ENCODE measurements at places on chromosomes 1 and 21. TPM values are rescaled to one million over a fixed set of nuclear protein-coding genes. Genes with fewer than 3 reads are reported as not detected.

Gene ATAD3B
- 9.8 TPM for total RNA-seq

Gene ADCY10
- total RNA-seq, result 0.33 TPM

Gene NBPF8
- total RNA-seq, result 20.4 TPM

Gene LCE2B
- total RNA-seq, result not detected

DNA sequence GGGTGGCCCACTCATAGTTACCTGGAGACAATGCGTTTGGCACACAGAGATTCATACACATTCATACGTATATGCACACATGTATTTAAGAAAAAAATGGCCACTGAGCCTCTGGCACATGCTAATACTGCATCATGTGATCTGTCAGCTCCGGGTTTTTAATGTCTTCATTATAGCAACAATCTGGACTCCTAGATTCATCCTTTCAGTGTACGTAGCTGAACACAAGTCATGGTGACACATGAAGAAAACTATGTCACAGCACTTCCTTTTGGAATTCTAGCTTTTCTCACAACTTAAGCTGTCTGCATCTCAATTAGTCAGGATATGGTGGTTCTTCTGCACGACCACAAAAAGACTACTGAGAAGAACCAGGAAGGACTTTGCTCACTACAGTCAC is 24.7 kb downstream of the HSF2BP start:
- no peak overlapping the region for H3K4me3 ChIP-seq
- H3K36me3 ChIP-seq, result peaks cover 11% of the 10 kb centered on the region
- H3K4me1 ChIP-seq, result no peaks in the 10 kb centered on the region

- H3K4me1 ChIP-seq, result no peaks in the 10 kb centered on the region
- no peak for DNase-seq
Observed at GRCh38 chr1:209531006-209531405, 52.5 kb upstream of the CAMK1G start.

- peaks cover 27% of the 10 kb centered on the region for H3K4me1 ChIP-seq
- no peak overlapping the region for H3K27ac ChIP-seq
- no peaks in the 10 kb centered on the region for H3K36me3 ChIP-seq
- DNase-seq, result no peak
Observed at GRCh38 chr21:42107177-42107880, 36.2 kb downstream of the UMODL1 start.

- no peaks in the 10 kb centered on the region for H3K27me3 ChIP-seq
- H3K27ac ChIP-seq, result no peak overlapping the region
- peaks cover 4% of the 10 kb centered on the region for H3K36me3 ChIP-seq
- no peak overlapping the region for H3K4me3 ChIP-seq
- H3K4me1 ChIP-seq, result peaks cover 9% of the 10 kb centered on the region
Observed at GRCh38 chr1:40050863-40051262, 10.3 kb downstream of the CAP1 start.

DNA sequence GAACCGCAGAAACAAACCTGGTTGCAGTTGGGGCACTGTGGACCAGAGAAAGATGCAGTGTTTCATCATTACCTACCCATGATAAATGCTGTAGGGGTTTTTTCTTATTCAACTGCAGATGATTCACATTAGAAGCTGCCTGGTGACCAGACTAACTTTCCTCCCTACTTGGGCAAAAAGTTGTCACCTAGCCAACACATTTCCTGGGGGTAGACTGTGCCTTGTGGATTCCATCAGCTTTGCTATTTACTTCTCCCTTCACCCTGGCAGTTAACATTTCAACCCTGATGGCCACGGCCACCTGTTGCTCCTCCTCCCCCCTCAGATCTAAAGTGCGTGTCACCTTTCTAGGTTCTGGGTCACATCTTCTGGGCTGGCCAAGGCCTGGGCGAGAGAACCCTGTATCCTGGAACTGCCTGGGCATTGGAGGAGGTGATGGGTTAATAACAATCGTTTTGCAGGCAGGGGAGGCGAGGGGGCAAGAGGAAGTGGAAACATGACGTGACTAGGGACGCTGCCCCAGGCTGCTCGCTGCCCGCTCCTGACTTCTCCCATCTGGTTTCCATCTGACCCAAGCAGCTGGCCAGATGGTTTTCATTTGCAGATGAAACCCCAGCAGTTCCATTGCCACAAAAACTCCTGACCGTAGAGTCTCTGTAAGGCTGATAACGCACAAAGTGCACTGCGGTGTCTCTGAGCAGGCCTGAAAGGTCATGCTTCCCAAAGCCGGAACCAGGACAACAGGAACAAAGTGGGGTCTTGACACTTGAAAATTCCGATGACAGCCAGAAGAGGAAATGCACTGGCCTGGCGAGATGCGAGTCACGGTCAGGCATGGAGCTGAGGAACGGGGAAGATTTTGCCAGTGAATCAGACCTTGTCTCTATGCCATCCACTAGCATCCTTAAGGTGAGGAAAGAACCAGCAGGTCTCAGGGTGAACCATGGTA is 36.6 kb downstream of the CAPZB start:
- H3K4me1 ChIP-seq, result peaks cover 38% of the 10 kb centered on the region
- peak overlapping the region; percentile 76 for H3K27ac ChIP-seq

DNA sequence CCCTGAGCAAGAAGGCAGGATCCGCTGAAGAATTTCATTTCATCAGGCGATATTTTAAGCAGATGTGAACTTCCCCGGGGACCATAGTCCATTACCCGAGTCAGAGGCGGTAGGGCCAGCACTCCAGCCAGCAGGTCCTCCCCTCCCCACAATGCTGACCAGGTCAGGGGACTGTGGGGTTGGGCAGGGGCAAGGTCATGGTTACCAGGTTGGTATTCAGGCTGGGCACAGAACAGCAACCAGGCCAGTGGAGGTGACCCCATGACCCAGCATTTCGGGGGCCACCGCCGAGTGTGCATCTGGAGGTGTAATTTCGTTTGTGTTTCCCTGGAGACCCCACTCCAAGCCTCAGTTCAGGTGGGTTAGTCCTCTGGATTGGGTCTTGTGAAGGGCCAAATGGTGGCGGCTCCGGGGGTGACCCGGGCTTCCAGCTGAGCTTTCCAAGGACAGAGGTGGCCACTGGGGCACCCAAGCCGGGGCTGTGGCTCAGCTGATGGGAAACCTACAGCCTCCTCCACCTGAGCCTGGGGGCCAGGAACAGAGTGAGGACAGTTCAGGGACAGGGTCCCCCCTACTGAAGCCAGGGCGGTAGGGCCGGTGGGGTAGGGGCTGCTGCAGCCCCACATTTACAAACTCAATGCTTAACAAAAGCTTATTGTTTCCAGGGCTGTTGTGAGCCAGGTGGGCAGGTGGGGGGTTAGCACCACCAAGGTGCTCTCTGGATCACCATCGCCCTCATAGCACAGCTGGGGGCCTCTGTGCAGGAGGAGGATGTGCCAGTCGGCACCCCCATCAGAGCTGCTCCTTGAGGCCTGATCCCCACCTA is 2.8 kb downstream of the PRDM16 start:
- H3K27ac ChIP-seq, result peak overlapping the region; percentile 64
- DNase-seq, result no peak
- H3K27me3 ChIP-seq, result peaks cover 67% of the 10 kb centered on the region
- H3K4me3 ChIP-seq, result peak overlapping the region; percentile 29
- H3K4me1 ChIP-seq, result peaks cover 74% of the 10 kb centered on the region

- H3K27me3 ChIP-seq, result no peaks in the 10 kb centered on the region
- H3K36me3 ChIP-seq, result no peaks in the 10 kb centered on the region
- no peak overlapping the region for H3K4me3 ChIP-seq
- no peak for DNase-seq
- H3K4me1 ChIP-seq, result no peaks in the 10 kb centered on the region
Observed at GRCh38 chr1:38962560-38962959, 20.9 kb upstream of the RHBDL2 start.

DNA sequence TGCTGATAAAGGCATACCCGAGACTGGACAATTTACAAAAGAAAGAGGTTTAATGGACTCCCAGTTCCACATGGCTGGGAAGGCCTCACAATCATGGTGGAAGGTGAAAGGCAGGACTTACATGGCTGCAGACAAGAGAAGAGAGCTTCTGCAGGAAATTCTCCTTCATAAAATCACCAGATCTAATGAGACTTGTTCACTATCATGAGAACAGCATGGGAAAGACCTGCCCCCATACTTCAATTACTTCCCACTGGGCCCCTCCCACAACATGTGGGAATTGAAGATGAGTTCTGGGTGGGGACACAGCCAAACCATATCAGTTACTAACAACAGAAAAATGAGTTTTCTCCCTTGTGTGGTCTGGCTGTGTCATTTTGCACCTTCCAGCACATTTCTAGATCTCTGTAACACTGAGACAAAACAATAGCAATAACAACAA is 741.4 kb downstream of the KCNT2 start:
- H3K4me3 ChIP-seq, result no peak overlapping the region
- H3K36me3 ChIP-seq, result no peaks in the 10 kb centered on the region
- no peaks in the 10 kb centered on the region for H3K4me1 ChIP-seq
- no peaks in the 10 kb centered on the region for H3K27me3 ChIP-seq
- H3K27ac ChIP-seq, result no peak overlapping the region

GRCh38 chr1:115794976-115795639 is 26.6 kb upstream of the CASQ2 start:
- no peak overlapping the region for H3K27ac ChIP-seq
- DNase-seq, result no peak
- H3K27me3 ChIP-seq, result peaks cover 2% of the 10 kb centered on the region
- H3K4me1 ChIP-seq, result no peaks in the 10 kb centered on the region
- H3K36me3 ChIP-seq, result no peaks in the 10 kb centered on the region

DNA sequence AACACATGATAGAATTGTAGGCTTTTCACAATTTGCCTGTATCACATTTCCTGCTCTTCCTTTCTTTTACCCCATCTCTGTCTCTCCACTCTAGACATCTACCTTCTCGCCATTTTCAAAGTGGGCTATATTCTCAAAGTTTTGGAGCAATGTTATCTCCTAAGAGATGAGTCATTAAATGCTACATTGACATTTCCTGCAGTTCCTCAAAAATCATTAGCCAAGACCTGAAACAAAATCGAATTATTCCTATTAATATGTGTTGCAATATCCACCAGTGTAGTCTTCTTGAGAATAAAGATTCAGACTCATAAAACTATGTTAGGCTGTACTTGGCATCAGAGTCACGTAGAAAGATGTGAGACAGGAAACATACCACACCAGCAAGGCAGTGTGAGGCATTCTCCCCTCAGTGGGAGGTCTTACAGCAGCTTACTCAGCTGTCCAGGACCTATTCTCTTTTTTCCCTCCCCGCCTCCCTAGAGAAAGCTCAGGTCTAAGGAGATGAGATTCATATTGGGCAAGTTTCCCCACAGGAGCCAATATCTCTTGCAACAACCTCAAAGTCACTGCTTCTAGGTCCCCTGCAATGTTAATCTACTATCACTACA is 38.8 kb downstream of the FRRS1 start:
- no peak overlapping the region for H3K4me3 ChIP-seq
- H3K36me3 ChIP-seq, result no peaks in the 10 kb centered on the region
- H3K4me1 ChIP-seq, result no peaks in the 10 kb centered on the region
- no peak for DNase-seq
- no peaks in the 10 kb centered on the region for H3K27me3 ChIP-seq
- H3K27ac ChIP-seq, result peak overlapping the region; percentile 59

GRCh38 chr1:203702130-203702577 is 62.8 kb upstream of the LAX1 start:
- H3K4me3 ChIP-seq, result no peak overlapping the region
- H3K27me3 ChIP-seq, result no peaks in the 10 kb centered on the region
- no peak for DNase-seq
- peaks cover 36% of the 10 kb centered on the region for H3K36me3 ChIP-seq
- H3K27ac ChIP-seq, result no peak overlapping the region
- no peaks in the 10 kb centered on the region for H3K4me1 ChIP-seq

DNA sequence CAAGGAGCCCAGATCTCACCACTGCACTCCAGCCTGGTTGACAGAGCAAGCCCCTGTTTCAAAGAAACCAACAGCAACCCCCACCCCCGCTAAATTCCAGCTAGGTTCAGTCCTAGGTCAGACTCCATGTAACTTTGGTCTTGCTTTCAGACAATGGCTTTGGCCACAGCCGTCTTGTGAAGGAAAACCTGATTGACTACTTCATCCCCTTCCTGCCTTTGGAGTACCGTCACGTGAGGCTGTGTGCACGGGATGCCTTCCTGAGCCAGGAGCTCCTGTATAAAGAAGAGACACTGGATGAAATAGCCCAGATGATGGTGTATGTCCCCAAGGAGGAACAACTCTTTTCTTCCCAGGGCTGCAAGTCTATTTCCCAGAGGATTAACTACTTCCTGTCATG is 12.9 kb downstream of the TOR3A start:
- peaks cover 59% of the 10 kb centered on the region for H3K36me3 ChIP-seq
- H3K4me1 ChIP-seq, result peaks cover 4% of the 10 kb centered on the region
- DNase-seq, result no peak
- no peak overlapping the region for H3K27ac ChIP-seq

DNA sequence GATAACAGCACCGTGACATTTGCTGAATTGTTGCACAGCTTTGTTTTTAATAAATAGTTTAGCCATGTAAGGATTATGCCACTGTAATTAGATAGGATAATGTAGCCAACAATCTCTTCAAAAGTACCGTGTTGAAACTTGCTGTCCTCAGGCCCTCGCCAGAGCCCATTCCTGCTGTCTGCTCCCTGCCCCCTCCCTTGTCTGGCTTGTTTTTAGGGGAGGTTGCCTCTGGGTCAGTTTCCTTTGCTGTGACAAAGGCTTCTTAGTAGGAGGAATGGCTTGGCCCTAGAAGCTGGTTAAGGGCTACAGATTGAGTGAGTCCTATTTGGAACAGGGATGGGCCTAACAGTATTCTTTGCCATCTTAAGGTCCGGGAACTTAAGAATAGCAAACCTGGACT is 107.9 kb downstream of the LMO4 start:
- H3K27ac ChIP-seq, result no peak overlapping the region

- peaks cover 30% of the 10 kb centered on the region for H3K36me3 ChIP-seq
- no peak for DNase-seq
- H3K27me3 ChIP-seq, result no peaks in the 10 kb centered on the region
- no peak overlapping the region for H3K27ac ChIP-seq
- H3K4me3 ChIP-seq, result peak overlapping the region; percentile 95
- H3K4me1 ChIP-seq, result peaks cover 14% of the 10 kb centered on the region
Observed at GRCh38 chr1:173866413-173867115, 1.2 kb downstream of the GAS5 start.

- no peaks in the 10 kb centered on the region for H3K36me3 ChIP-seq
- H3K27me3 ChIP-seq, result no peaks in the 10 kb centered on the region
- no peak overlapping the region for H3K4me3 ChIP-seq
- DNase-seq, result no peak
- no peak overlapping the region for H3K27ac ChIP-seq
Observed at GRCh38 chr1:185895208-185895900, 161.2 kb downstream of the HMCN1 start.

- DNase-seq, result no peak
- peaks cover 14% of the 10 kb centered on the region for H3K4me1 ChIP-seq
- no peak overlapping the region for H3K27ac ChIP-seq
- no peaks in the 10 kb centered on the region for H3K36me3 ChIP-seq
Observed at GRCh38 chr1:237045278-237046016, 3.5 kb downstream of the RYR2 start.

GRCh38 chr1:175353066-175353465 is 160.5 kb upstream of the KIAA0040 start:
- no peaks in the 10 kb centered on the region for H3K4me1 ChIP-seq
- no peak overlapping the region for H3K27ac ChIP-seq
- H3K36me3 ChIP-seq, result peaks cover 3% of the 10 kb centered on the region
- H3K4me3 ChIP-seq, result no peak overlapping the region
- DNase-seq, result no peak
- H3K27me3 ChIP-seq, result no peaks in the 10 kb centered on the region
